ENCODE measurements at places on chromosomes 2 and 18.

DNA sequence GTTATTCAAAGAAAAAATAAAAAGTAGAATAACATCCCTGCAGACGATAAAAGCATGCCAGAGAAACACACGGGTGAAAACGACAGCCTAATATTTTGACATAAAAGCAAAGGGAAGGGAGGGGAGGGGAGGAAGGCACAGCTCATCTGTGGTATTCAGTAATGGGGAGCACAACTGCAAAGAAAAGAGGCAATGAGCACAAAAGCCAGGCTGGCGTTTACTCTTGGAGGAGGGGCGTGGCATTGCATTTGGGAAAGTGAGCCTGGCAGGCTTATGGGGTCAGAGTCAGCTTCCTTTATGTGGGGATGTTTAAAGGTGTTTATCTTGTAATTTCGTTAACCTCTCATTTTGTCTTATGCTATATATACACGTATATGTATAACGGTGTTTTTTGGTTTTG is 53.2 kb downstream of the STEAP3 start:
- DNase-seq = peak; percentile 12

DNA sequence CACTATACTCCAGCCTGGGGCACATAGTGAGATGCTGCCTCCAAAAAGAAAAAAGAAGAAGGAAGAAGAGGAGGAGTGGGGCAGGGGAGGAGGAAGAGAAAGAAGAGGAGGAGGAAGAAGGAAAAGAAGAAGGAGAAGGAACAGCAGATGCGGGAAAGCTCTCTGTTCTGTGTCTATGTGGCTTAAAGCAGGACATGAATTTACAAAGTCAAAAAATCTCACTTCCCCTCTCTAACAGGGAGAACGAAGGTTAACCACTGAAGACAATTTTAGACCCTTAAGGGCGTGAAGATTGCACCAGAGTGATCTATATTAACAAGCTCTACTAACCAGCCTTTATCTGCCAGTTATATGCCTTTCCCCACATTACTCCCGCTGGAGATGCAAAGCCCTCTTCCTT is 258.9 kb downstream of the METTL4 start:
- no peak for DNase-seq

GRCh38 chr2:166081131-166081632 is 46.6 kb downstream of the SCN1A start:
- DNase-seq = no peak

- DNase-seq = no peak
Measured at GRCh38 chr2:202377207-202377761, 1.2 kb downstream of the BMPR2 start.

- DNase-seq = peak; percentile 43
Measured at GRCh38 chr2:45946023-45946422, 294.5 kb downstream of the PRKCE start.

- no peak for DNase-seq
Measured at GRCh38 chr2:33321236-33321771, 155.1 kb upstream of the RASGRP3 start.

DNA sequence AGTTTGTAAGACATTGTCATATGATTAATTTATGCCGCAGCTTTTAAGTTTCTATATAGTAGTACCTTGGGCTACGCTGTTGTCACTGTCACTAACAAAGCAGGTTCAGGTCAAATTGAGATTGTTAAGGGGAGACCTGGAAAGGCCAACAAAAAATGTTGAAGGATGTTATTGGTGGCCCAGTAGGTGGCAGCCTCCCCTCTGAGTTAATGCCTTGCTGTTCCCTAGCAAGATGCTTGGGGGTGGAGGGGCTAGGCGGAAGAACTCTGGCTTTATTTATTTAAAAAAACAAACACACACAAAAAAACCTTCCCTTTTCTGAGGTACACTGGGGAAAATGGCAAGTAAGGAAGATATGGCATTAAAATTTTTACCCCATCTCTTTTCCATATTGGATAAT is 128.3 kb upstream of the ATP5MC3 start:
- peak; percentile 61 for DNase-seq

GRCh38 chr18:39698436-39698835 is 2132.8 kb upstream of the CELF4 start:
- DNase-seq = no peak

DNA sequence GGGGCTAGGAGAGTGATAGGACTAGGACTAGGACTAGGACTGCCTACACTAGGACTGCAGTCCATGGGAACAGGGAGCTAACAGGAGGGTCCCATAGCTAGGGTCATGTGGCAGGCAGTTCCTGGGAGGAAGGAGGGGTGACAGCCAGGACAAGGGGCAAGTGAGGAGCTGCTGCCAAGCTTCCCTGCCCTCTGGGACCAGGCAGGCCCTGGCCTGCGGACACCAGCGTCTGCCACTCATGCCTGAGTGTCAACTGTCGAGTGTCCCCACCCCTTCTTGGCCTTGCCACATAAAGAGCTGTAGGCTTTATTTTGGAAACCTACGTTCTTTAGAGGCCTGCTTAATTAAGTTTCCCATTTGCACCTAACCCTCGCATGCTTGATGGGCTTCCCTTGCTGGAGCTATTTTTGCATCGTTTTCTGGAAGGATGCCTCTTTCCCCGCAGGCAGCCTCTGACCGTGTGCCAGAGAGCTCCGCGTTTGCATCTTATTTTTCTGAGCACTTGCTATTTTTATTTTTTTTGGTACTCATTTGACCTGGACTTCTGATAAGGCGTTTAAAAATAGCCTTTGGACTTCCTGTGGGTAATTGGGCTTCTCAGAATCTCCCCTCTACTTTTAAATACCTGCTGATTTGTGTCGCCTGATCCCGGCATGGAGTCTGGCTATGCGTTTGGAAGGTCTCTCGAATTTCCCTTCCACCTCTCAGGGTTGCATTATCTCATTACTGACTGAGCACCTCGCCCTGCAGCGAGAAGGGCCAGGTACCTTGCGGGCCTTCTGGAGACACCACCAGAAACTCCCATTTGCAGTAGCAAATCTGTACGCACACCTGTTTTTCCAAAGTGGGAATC is 66.4 kb downstream of the SH3RF3 start:
- DNase-seq = no peak

GRCh38 chr2:43415592-43415991 is 180.2 kb downstream of the THADA start:
- no peak for DNase-seq

Data from islet precursor cell (in vitro differentiated cells).